ENCODE measurements at places on chromosomes 12 and 14.
A peak's percentile ranks its signal among the peaks of the same experiment; 100 is the strongest.

- peak; percentile 72 for DNase-seq
Observed at GRCh38 chr12:112979041-112979680, 842 bp downstream of the OAS2 start.

DNA sequence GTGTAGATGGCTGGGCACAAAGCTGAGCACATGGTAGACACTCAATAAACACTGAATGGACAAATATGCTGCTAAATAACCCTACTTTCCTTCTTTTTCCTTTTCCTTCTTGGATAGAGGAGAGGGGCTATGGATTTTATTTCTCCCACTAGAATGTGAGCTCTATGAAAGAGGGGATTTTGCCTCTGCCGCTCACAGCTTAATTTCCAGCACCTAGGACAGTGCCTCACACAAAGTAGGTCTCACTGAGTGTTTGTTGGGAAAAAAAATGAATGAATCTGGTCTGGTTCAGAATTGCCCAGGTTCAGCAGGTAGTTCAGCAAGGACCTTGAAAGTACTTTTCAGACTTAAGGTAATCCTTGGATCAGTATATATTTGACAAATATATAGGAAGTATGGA, 65.5 kb downstream of the WSCD2 start:
- no peak for DNase-seq

DNA sequence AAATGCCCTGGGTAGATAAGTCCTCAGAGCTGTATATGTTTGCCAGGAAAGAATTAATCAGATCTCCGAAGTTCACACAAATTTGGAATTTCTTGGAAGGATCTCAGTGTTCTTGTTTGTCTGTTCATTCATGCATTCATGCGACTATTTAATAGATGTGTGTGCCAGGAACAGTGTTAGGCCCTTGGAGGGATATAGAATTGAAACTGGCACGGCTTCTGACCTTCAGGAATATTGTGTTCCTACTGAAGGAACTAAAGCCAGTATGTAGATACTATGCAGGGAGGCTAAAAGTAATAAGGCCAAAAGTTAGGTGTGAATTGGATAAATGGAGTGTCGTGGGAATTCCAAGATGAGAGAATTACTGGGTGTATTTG, 166.0 kb upstream of the NOS1 start:
- DNase-seq, result no peak

DNA sequence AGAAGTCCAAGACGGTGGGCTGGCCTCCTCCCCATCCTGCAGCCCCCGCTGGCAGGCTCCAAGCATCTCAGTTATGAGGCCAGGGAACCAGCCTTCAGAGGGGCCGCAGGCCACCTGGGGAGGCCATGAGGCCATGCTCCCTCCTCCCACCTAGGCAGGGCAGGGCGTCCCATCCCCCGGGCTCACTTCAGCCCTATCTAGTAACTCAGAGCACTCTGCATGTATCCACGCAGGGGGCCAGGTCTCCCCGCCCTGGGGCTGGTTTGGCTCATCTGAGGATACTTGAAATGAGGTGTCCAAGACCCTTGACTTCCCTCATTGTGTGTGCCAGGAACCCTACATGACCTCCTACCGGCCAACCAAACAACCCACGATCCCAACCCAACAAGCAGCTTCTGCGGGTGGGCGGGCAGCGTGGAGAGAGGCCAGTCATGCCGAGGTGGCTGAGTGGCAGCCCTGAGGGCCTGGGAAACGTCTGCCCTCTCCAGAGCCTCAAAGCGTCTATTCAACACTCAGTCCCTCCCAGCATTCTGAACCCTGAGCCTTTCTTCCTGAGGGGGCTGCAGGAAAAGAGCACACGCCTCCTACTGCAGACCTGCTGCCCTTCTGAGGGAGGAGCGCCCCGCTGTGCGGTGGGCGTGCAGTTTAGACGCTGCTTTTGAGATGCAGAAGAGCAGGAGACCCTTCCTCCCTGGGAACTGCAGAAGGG, 16.8 kb downstream of the ISCA2 start:
- no peak for DNase-seq

DNA sequence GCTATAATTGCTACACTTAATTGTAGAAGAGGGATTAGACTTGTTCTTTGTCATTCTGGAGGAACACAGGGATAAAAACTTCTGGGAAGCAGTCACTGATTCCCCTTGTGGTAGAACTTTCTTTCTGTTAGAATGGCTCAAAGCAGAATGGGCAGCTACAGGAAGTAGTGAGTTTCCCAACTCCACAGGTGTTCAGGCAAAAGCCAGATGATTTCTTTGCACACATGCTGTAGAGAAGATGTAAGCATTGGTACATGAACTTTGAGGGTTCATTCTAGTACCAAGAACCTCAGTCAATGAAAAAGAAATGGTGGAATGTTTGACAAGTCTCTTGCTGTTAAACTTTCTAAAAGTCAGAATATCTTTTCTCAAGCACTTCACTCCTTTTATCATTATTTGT, 4.3 kb downstream of the NDUFA9 start:
- no peak for DNase-seq

DNA sequence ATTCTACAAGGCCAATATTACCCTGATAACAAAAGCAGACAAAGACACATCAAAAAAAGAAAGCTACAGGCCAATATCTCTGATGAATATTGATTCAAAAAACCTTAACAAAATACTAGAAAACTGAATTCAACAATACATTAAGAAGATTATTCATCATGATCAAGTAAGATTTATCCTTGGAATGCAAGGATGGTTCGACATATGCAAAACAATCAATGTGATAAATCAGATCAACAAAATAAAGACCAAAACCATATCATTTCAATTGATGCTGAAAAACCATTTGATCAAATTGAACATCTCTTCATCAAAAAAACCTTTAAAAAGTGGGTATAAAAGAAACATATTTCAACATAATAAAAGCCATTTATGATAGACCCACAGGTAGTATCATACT, 117.3 kb downstream of the CPNE8 start:
- DNase-seq, result no peak

- DNase-seq, result no peak
Observed at GRCh38 chr12:111870706-111871105, 28.7 kb downstream of the MAPKAPK5 start.

DNA sequence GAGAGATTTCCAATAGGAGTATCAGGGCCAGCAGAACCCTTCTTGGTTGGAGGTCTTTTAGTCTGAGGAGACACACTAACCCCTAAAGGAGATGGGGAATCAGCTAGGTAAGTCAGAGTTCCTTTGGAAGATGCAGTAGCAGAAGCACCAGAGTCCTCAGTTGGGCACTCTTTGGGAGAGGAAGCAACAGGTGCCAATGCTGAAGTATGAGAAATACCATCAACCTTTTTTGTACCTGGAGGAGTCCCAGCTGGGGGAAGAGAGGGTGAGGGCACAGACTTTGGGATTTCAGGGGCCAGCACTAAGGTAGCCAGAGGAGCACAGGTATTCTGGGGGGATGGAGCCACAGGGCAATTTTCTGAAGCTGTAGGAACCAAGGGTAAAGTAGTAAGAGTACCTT, 6.0 kb downstream of the NACA start:
- no peak for DNase-seq

DNA sequence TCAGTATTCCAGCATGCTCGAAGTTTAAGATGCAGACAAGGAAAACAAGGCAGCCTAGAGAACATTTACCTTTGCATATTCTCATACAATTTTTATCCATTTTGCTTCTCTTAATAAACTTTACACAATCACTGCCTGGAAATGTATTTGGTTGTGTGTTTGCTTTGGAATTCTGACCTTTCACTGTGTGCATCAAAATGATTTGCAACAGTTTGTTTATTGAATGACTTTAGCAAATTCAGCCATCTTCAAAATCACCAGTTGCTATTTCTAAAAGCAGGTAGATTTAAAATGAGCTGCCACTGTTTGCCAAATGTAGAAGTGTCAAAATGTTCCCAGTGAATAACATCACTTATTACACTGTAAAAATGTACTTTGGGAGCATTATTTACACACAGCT, 669.9 kb downstream of the SLC16A7 start:
- DNase-seq, result no peak

- no peak for DNase-seq
Observed at GRCh38 chr14:99331811-99332210, 59.8 kb upstream of the BCL11B start.

- DNase-seq, result no peak
Observed at GRCh38 chr12:85633491-85633890, 202.7 kb downstream of the RASSF9 start.

- DNase-seq, result no peak
Observed at GRCh38 chr14:105139831-105140239, 28.7 kb downstream of the JAG2 start.
